ENCODE measurements at places on chromosomes 4 and X.

- no peak for DNase-seq
Measured at GRCh38 chr4:82551734-82552133, 10.1 kb downstream of the TMEM150C start.

DNA sequence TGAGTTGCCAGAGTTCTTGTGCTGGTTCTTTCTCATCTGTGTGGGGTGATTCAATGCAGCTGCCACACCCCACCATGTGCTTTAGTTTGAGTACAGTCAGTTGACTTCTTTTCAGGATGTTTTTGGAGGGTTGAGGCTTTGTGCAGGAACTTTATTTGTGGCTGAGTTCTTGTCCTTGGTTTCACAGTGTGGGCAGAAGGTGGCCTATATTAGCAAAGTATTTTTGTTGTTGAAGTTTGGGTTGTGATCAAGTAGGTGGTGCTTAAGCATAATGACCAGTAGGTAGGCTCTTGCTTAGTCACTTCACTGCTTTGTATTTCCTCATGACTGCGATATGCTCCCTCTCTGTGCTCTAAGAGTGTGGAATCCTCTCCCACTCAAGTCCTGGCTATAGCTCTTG lies 80.3 kb downstream of the ARHGAP24 start:
- no peak for DNase-seq

DNA sequence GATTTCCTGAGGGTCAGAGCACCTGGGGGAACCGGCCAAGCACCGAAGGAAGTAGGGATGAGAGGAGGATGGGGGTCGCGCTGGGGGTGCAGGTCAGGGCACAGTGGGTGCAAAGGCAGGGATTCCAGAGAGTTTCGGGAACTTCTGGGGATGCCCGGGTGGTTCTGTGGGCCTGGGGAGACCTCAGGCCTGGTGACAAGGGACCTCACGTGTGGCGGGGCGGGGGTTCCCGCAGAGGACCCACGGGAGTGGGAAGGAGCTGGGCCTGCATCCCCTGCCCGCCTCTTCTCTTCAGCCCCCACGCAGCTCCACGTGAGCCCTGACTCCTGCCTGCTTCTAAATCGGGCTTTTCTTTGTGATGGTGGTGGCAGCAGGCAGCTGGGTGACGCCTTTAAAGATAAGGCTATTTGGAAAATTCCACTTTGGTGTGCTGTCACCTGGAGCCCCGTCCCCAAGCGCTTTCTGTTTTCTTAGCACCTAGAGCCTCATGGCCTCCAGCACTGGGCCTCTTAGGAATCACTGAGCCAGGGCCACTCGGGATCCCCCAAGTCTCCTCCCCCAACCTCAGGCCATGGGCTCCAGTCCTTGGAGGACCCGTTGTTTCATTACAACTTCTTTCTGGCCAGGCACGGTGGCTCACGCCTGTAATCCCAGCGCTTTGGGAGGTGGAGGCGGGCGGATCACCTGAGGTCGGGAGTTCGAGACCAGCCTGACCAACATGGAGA lies 7.1 kb upstream of the TBC1D14 start:
- no peak for DNase-seq

GRCh38 chr4:6071191-6071958 lies 53.1 kb upstream of the C4orf50 start:
- DNase-seq = no peak

- no peak for DNase-seq
Measured at GRCh38 chr4:22268350-22269025, 247.4 kb downstream of the ADGRA3 start.

- DNase-seq = no peak
Measured at GRCh38 chr4:175787546-175787945, 24.5 kb downstream of the GPM6A start.

- DNase-seq = no peak
Measured at GRCh38 chrX:12423346-12423745, 285.1 kb downstream of the FRMPD4 start.

DNA sequence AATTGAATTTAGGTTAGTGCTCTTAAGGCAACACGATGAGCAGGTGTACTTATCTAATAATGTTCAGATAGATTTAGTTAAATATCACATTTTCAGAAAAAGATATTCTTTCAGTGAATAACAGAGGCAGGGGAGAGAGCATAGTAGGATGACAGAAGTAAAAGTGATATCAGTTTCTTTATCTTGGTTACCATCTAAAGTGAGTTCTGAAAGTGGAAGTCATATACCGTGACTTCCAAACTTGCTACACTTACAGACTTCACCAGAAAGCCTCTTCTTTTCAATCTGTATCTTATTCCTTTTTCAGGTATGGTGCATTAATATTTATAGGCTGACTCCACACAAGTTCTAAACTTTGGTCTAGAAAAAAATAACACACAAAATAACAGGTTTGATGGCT lies 124.9 kb downstream of the POU4F2 start:
- DNase-seq = no peak

GRCh38 chr4:17317526-17317925 lies 194.4 kb downstream of the QDPR start:
- DNase-seq = no peak

DNA sequence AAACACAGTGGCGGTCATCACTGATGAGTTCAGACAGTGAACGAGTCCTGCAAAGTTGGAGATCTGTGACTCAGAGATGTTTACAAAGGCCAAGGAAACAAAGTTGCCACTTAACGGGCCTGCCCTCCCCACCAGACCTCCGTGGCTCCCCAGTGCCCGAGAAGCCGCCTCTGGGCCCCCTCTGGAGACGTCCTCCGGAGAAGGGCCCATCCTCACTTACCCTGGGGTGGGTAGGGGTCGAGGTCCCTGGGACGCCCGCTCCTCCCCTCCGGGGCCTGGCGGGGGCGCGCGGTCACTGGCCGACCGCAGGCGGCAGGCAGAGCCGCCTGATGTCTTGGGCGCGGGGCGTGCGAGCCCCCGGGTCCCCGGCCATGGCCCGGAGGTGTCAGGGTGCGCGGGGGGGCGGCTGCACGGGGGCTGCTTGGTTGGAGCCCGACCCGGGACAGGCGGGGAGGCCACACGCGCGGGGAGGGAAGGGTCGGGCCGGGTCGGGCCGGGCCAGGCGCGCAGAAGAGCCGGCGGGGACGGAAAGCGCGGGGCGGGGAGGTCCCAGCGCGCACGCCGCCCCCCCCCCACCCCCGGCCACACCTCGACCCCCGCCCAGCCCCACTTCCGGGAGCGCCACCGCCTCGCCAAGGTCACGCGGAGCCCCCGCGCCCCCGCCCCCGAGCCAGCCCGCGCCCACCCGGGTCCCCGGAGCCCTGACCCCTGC lies 529 bp downstream of the DHRSX start:
- no peak for DNase-seq

GRCh38 chr4:40434126-40434687 lies 99.1 kb downstream of the CHRNA9 start:
- DNase-seq = no peak

DNA sequence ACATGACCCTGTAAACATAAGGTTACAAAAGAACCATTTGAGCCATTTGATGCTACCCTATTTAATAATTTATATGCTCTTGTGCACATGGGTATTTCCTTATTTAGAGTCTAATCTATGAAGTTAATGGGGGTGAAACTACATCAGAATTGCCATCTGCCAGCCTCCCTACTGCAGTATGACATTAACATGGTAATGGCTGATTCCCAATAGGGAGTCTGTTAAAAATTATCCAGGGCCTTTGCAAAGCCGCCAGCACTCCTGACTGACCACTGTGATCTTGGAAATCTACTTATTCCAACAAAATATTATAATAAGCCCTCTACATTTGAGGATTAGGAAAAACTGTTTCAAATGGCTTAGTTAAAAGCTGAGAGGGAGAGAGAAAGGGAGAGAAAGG lies 153.7 kb downstream of the CLCN4 start:
- no peak for DNase-seq

- no peak for DNase-seq
Measured at GRCh38 chr4:91257721-91258120, 1046.0 kb upstream of the GRID2 start.

DNA sequence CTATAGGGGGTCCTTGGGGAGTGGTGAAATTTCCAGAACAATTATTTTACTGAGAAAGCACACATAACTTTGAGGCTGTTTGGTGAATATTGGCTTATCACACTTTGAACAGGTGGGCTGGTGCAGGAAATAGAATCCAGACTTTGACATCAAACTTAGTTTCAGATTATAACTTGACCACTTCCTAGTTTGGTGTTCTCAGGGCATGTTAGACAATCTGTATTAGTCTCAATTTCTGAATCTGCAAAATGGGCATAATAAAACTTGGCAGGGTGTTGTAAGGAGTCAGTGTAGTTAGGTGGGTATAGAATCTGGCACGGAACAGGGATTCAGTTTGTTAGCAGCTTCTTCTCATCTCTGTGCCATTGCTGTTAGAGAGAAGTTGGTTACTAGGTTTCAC lies 43.3 kb upstream of the MBNL3 start:
- DNase-seq = no peak

DNA sequence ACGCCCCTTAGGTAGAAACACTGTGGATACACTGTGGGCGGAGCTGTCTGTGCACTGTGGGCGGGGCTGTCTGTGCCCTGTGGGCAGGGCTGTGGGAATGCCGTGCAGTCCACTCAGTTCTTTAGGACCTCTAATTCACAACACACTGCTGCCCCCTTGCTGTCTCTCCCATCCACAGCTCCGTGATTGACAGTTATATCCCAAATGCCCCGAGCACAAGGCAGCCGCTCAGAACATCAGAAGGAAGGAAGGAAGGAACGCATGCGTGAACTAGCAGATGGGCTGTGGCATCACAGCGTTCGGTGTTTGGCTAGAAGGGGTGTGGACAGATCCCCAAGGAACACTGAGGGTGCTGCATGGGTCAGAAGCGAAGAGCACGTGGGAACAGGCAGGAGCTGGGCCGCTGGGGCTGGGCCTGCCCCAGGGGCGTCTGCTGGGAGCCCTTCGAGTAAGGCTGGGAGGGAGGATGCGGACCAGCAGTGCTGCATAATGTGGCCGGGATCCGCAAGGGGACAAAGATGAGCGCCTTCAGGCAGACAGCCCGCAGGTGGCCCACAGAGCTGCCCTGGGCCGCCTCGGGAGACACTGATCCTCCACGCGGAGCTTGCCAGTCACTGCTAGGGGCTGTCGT lies 29.8 kb downstream of the ACOX3 start:
- no peak for DNase-seq

GRCh38 chrX:6386837-6387236 lies 148.1 kb downstream of the VCX3A start:
- no peak for DNase-seq
